ENCODE measurements at places on chromosomes 1 and 21.

DNA sequence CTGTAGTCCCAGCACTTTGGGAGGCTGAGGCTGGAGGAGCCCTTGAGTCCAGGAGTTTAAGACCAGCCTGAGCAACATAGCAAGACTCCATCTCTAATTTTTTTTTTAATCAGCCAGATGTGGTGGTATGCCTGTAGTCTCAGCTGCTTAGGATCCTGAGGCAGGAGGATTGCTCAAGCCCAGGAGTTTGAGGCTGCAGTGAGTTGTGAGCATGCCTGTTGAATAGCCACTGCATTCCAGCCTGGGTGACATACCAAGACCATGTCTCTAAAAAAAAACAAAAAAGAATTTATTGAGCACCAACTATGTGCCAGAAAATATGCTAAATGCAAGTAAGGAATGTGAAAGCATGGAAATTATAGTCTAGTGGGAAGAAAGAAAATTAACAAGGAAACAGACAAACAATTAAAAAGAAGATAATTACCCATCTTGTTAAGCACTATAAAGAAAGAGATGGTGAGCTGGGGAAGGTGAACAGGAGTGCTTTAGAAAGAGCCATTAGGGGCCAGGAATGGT, 104.0 kb upstream of the ZNF678 start:
- DNase-seq, result no peak

DNA sequence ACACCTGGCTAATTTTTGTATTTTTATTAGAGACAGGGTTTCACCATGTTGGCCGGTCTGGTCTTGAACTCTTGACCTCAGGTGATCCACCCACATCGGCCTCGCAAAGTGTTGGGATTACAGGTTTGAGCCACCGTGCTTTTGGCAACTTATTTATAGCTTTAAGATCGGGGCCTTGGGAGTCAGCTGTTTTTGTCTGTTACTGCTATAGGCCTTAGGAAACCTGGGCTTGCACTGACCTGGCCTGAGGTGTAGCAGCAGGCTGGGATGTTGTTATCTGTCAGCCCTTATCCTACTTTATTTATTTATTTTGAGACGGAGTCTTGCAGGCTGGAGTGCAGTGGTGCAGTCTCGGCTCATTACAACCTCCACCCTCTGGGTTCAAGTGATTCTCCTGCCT, 11.4 kb downstream of the SZRD1 start:
- no peak for DNase-seq

DNA sequence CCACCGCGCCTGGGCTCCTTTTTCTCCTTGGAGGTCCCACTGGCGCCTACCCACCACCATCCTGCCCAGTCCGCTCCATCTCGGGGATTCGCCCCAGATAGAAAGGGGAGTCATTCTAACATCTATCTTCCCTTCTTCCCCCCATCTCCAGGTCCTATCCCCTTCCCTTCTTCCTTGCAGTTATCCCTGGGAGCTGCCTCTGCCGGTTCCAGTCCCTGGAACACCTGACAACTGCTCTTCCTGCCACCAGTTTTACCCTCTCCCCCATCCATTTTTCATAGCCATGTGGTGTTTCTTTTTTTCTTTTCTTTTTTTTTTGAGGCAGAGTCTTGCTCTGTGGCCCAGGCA, 12.0 kb upstream of the COL16A1 start:
- DNase-seq, result no peak

DNA sequence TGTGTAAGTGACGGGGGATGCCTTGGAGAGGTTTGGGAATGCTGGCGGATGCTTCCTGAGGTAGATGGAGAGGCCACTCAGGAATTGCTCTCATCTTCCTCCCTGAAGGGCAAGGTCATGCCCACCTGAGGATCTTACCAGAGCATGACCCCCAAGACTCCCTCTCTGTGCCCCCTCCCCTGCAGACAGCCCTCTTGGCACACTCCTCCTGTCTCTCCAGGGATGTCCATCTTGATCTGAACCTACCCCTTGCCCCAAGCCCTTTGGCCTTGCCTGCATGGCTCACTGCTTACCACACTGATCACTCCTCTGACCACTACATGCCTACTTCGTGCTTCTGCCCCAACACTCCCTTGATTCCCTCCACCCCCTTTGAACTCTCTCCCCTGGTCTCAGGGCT, 17.9 kb upstream of the MPL start:
- no peak for DNase-seq

- no peak for DNase-seq
These were observed 83.4 kb downstream of the VPS26C start for GRCh38 chr21:37183749-37184148.

Data from MG63 (cell line).